ENCODE measurements at places on chromosomes 2 and 18.

GRCh38 chr18:42429196-42429595 lies 474.2 kb downstream of the PIK3C3 start:
- no peak for DNase-seq

GRCh38 chr2:64753399-64753798 lies 99.7 kb upstream of the SERTAD2 start:
- no peak for DNase-seq

DNA sequence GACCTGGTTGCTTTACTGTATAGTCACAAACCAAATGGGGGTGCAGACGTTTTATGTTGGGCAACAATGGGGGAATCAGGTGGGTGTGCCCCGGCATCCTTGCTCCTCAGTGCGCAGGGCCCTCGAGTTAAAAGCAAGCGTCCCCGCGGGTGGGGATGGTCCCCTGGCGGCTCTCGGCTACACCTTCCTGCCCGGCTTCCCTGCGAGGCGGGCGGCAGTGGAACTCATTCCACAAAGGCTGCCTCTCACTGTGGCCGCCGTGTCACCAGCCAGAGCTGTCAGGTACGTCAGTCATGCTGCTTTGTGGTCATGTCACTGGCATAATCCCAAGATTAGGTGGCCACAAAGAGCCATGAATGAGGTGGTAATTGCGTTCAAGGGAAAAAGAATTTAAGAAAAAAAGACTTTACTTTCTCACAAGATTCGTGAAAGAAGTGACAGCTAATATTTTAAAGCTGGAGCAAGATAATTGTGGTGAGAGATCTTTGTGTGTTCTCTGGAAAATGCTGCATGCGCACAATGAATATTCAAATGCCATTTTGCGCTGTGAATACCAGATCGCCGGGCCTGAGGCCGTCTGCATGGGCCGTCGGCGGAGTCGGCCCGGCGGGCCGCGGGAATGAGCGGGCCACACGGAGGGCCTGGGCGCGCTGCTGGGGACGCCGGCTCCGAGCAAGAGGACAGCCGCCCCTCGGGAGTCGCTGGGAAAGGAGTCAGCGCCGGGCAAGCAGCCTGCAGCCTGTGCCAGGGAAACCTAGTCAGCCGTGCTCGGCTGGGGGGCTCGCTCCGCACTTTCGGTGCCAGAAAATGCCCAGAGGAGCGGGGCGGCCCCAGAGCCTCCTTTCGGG lies 82.3 kb upstream of the LDLRAD4 start:
- peak; percentile 32 for DNase-seq

DNA sequence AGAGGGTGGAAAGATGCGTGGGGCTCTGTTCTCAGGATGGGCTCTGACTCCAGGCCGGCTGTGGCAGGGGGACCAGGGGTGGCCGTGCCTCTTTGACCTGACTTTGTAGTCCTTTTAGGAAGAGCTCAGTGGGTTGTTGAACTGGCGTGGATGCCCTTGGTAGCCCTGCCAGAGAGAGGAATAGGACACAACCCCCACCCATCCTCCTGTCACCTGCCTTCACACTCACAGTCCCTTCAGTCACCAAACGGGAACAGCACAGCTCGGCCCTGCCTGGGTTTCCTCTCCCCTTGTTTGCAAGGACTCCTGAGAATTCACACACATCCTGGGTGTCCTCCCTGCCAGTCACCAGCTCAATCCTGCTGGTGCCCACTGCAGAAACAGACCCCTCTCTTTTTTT lies 20.1 kb upstream of the MRPL33 start:
- DNase-seq: no peak

DNA sequence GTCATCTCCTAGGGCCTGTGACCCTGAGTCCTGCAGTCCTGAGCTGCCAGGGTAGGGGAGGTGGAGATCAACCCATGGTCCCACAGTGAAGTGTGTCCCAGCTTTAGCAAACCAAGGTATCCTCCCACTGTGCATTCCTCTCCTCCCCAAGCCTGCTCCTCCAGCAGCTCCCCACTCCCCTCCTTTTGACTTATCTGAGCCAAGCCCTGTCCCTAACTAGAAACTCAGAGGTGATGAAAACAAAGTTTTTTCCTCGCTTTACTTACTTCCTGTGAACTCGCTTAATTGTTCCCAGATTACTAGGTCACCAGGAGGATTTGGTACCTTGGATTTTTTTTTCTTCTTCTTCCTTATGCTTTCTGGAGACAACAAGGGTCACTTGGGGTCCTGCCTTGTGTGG lies 80.8 kb downstream of the EHD3 start:
- DNase-seq: no peak

DNA sequence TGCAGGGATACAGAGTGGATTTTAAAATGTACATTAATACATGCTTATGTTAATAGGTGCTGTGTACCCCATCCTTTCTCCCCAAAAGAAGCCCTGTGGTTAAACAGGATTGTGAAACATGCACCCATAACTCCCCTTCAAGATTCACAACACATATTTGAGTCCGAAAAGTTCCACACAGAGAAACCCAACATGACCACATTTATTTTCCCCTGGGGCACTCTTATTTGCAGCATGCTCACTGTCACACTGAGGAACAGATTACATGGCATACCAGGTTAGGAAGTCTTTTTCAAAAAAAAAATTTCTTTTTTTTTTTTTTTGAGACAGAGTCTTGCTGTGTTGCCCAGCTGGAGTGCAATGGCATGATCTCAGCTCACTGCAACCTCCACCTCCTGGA lies 67.7 kb upstream of the COL5A2 start:
- DNase-seq: no peak

- peak; percentile 48 for DNase-seq
Measured at GRCh38 chr2:8821276-8822217, 15.9 kb downstream of the KIDINS220 start.

GRCh38 chr2:222753251-222753824 lies 81.9 kb downstream of the MOGAT1 start:
- DNase-seq: no peak

- no peak for DNase-seq
Measured at GRCh38 chr2:173400760-173401159, 46.1 kb downstream of the CDCA7 start.

GRCh38 chr2:237637429-237638135 lies 10.2 kb downstream of the LRRFIP1 start:
- no peak for DNase-seq

DNA sequence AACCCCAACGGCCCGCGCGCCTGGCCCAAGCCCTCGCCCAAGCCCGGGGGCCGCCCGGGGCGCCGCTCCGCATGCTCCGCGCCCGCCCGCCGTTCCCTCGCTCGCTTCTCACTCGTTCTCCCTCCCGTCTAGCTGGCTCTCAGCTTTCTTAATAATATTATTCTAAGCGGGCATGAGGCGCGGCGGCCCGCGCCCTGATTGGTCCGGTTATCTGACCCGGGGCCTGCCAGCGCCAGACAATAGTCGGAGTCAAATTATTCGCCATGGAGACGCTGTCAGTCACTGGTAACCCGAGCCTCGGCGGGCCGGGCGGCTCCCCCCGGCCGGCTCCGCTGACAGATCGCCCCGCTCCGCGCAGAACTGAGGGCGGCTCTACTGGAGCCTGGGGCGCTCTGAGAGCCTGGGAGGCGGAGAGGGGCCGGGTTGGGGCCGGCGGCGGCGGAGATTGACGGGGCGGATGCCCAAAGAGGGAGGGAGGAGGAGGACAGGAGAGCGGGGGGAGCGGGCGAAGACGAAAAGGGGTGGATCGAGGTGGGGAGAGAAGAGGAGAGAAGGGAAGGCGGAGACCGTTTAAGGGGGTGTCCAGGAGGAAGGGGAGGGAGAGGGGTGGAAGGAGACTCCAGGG lies at the start of gene SIX2:
Gene SIX2 (minus strand): TSS at position 150 of the 625 bp plus-strand sequence. CDS start 342 bp downstream, outside the sequence.
- DNase-seq: peak; percentile 82

DNA sequence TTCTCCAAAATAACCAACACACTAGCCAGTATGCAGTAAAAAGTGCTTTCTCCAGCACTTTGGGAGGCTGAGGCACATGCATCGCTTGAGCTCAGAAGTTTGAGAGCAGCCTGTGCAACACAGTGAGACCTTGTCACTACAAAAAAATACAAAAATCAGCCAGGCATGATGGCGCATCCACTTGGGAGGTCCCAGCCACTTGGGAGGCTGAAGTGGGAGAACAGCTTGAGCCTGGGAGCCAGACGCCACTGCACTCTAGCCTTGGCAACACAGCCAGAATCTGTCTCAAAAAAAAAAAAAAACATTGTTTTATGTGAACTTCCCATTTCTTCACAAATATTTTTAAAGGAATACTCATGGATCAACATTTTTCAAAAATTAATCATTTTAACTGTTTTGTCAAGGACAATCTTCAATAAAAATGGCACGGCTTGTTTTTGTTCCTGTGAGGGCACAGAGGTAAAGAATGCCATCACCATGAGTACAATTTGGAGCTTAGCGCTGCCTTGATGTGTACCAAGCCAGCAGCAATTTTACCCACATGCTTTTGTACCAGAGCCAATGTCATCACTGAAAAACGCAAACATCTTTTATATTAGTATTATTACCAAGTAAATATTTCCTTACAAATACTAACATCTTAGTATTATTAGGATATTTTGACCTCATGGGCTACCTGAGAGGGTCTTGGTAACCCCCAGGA lies 26.7 kb downstream of the RAB1A start:
- no peak for DNase-seq

DNA sequence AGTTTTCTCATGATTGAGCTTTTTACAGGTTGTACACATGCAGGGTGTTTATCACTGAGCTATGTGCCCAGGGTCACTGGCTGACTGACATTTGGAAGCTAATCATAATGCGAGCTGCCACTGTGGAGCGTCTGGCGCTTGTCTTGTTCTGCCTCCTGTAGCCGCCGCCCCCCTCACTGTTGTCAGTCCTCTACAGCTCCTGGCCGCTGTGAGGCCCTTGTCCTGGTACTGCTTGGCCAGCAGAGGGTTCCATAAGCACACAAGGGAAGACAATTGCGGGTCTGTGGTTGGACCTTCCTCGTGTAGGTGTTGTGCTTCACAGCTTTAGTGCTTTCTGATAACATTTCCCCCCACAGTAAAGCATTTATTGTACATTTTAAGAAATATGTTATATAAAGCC lies 105.6 kb upstream of the LDLRAD4 start:
- DNase-seq: peak; percentile 49

- DNase-seq: no peak
Measured at GRCh38 chr2:167140767-167141166, 252.5 kb downstream of the XIRP2 start.

DNA sequence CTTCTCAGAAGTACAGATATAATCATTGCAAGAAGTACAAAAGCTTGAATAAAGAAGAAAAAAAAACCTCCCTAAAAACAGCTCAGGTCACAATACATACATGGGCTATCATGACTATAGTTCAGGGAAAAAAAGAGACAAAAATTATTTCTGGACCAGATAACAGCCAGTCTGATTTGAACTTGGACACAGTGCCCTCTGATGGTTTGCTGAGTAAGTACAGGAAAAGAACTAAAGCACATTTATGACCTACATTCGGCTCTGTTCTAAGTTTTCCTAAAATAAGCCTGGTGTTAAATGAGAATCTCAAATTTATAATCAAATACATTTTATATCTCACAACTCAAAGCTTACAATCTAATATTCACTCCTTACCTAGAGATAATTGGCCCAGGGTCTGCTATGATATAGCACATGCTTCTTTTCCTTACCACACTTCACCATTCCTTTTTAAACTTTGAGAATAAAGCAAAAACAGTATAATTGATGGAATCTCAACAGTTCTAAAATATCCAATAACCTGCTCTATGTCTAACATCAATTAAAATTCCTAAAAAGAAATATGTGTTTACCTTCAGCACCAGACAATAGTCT lies 81.1 kb downstream of the RAPH1 start:
- DNase-seq: no peak

- DNase-seq: no peak
Measured at GRCh38 chr2:166297951-166298350, 77.8 kb downstream of the SCN9A start.

GRCh38 chr2:35035883-35036282 lies 1319.7 kb upstream of the CRIM1 start:
- no peak for DNase-seq

DNA sequence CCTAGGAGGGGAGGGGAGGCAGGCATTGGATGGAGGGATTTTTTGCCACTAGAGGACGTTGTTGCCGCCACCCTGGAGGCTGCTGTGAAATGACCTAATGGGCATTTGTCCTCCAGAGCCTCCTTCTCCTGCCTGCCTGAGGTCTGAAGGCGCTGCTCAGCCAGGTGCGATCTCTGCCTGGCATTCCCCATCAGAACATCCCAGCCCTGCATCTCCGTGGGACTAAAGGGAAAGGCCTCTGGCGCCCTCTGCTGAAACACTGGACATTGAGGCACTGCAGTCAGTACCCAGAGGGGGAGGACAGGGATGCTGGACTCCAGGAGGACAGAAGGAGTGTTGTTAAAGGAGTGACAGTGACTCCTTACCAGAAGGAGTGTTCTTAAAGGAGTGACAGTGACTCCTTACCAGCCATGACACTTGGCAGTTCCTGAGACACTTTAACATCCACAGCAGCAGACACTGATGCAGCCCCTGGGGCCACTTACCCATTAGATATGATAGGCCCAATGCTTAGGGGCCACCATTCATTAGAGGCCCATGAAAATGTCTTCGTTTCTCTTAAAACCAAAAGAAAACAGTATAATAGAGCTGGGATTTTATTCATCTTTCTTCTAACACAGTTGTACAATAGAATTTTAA lies 17.0 kb downstream of the THNSL2 start:
- peak; percentile 35 for DNase-seq

- DNase-seq: no peak
Measured at GRCh38 chr18:56812674-56813073, 161.5 kb downstream of the WDR7 start.

DNA sequence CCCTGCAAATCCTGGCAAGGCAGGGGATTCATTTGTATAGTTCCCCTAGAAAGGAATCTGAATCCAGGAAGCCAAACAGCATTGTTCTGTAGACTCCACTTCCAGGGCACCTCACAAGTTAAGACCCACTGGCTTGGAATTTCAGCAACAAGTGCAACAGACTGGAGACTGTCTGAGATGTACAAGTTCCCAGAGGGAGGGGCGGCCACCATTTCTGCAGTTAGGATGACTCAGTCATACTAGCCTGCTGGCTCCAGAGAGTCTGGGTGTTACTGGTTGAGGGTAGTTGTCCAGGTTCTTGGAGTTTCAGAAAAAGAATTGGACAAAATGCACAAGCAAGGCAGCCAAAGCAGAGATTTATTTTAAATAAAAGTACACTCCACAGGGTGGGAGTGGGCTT lies 384.2 kb downstream of the DSC3 start:
- DNase-seq: no peak

Measured in uterus (tissue), 4 donors.